Foreskin melanocyte (primary cell): ENCODE measurements at places on chromosomes 6 and 20.

- DNase-seq, result peak; percentile 1
These were observed 2.6 kb upstream of the CENPW start for GRCh38 chr6:126337323-126337722.

DNA sequence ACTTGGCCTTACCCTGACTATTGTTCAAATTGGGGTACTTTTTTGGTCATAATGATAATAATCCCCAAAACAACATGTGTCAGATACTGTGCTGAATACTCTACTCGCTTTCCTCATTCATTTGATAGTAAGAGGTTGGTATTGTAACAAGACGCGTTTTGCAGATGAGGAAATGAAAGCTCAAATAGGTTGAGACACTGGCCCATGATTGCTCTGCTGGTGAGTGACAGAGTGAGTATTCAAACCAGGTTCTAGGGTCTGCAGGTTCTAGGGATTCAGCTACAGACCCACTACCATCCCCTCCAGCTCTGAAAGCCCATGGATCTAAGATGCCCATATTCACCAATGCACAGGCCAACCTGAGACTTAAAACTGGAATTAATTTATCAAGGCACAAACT, 1.3 kb upstream of the ENPP4 start:
- DNase-seq, result no peak

- no peak for DNase-seq
These were observed 438.4 kb upstream of the ADGRB3 start for GRCh38 chr6:68196645-68197044.

GRCh38 chr20:36585410-36586125, 12.2 kb downstream of the TGIF2 start:
- DNase-seq, result peak; percentile 57

- DNase-seq, result no peak
These were observed 28.6 kb downstream of the C6orf89 start for GRCh38 chr6:36914227-36914794.

DNA sequence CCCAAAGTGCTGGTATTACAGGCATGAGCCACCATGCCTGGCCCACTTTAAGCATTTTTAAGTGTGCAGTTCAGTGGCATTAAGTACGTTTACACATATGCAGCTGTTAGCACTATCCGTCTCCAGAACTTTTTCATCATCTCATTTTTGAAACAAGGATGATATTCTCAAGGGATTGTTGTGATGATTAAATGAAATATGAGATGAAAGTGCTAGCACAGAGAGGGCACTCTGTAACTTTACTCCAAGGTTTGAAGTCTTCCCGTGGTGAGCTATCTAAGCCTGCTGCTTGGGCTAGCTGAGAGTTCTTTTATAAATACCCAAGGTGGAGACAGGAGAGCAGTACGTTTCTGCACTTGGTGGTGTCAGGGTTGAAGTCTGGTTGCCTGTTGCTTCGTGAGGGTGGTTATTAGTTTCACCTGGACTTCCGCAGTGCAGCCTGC, 6.6 kb downstream of the TM9SF4 start:
- DNase-seq, result no peak

DNA sequence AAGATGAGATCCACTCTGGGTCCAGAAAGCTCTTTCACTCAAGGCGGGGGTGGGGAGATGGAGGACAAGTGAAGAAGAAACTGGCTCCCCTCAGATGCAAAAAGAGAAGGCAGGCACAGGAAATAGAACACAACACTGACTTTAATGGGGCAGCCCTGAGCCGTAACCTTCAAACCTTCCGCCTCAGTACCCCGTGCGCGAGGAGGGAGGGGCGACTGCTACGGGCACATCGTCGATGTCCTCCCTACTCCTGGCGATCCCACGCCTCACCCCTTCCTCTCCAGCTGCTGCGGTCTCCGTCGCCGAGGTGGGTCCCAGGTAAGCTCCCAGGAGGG, 3.9 kb downstream of the SPEF1 start:
- DNase-seq, result no peak

DNA sequence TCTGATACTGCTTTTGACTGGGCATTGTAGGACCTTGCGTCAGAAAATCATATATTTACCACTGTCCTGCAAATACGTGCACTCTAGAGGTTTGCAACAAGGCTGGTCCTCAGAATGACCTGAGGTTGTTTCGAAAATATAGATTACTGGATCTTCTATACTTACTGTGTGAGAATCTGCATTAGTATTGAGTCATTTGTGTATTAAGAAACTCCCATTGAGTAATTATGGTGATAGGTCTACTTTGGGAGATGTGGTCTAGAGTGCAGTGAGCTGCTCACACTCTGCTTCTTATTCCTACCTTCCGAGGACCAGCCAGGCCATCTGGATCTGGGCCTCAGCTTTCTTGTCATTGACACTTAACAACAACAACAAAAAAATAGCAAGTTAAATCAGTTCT, 9.6 kb downstream of the KLHL32 start:
- DNase-seq, result no peak

DNA sequence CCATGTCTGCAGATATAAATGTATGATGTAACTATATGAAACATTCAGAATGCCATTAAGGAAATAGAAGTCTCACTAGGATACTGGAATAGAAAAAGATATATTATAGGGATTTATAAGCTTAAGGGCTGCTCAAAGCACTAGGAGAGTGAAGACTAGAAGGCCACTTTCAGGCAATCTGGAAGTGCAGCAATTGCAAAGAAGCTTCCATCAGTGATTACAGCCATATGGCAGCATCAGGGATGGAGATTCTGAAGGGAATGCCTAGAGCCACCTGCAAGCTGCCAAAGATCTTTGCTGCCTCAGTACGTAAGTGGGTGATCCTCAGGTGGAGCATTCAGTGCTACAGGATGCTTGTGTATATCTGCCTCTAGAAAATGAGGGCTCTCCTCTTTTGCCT, 796.2 kb upstream of the EPHA7 start:
- DNase-seq, result no peak
